ENCODE measurements at places on chromosomes 4 and X. TPM values are rescaled to one million over a fixed set of nuclear protein-coding genes. Genes with fewer than 3 reads are reported as not detected.

Gene CTBP1
- 268 TPM for total RNA-seq

Gene FANCB
- total RNA-seq = 6.8 TPM

Gene NKAP
- total RNA-seq = 4.4 TPM

Gene ACSL1
- total RNA-seq = 8.7 TPM

Gene SPINK2
- not detected for total RNA-seq

Gene TASL
- total RNA-seq = not detected

Gene GNL3L
- total RNA-seq = 65.5 TPM

Gene RNF212
- 0.85 TPM for total RNA-seq

Gene HSFX3
- total RNA-seq = not detected

Gene CPLX1
- total RNA-seq = 0.34 TPM
